ENCODE measurements at places on chromosomes 6 and 20.

DNA sequence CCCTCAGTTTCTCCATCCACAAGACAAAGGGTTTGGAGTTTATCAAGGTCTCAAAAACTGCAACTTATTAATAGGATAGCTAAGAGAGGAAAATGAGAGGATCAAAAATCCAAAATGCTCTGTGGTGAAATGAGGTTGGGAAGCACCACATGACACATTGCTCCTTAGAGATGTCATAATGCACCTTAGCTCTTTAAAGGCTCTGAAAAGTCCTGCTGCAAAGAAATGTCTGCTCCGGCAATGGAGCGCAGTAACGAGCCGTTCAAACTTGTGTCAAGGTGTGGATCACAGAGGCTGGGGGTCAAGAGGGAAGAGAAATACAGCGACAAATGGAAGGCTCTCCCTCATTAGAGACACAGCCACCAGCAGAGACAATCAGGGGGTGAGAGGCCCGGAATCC lies 53.1 kb downstream of the BMP7 start:
- no peak for DNase-seq

DNA sequence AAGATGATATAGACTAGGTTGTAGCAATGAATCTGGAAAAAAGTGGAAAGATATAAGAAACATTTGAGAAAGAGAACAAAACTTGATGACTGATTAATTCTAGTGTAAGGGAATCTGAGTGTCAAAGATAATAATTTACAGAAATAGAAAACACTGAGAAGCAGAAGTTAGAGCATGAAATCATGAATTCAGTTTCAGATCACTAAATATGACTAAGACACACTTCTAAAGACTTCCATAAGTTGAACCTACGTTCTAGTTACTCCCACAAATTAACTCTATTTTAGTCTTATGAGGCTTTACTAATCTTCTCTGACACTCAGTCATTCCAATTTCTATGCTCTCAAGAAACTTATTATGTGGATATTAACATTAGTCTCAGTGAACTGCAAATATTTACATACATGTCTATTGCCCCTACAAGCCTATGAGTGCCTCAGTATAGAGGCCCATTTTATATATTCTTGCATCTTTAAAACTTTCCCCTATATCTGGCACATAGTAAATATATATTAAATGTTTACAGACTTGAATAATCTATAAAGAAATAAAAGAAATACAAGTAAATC lies 30.4 kb downstream of the IBTK start:
- DNase-seq: no peak

GRCh38 chr6:139600343-139600742 lies 225.9 kb upstream of the CITED2 start:
- no peak for DNase-seq

DNA sequence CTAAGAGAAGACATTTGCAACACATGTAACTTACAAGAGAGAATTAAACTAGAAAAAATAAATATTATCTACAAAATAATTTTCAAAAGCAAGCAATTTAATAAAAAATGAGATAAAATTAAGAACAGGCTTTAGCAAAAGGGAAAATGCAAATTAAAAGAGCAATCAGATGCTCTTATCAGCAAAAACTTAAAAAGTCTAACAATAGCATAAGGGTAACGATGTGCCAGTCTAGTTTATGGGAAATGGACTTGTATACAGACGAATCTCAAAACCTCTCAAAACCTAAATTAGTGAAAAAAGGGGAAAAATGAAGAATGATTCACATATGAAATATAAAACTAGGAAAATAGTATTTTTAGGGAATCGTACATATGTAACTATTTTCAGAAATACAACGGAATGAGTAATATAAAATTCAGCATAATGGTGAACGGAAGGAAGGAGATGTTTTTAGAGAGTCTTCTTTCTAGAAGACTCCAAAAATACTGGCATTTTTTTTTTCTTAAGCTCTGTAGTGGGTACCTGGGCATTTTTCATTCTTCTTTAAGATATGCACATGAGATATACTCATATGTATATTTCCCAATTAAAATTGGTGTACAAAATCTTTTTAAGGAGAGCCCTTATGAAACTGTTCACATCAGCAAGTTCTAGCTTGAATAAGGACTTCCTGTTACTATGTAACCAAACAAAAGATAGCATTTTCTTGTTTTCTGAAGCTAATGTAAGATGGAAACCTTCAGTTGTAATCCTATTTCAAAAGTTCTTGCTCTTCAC lies 927 bp upstream of the MANEA start:
- no peak for DNase-seq

DNA sequence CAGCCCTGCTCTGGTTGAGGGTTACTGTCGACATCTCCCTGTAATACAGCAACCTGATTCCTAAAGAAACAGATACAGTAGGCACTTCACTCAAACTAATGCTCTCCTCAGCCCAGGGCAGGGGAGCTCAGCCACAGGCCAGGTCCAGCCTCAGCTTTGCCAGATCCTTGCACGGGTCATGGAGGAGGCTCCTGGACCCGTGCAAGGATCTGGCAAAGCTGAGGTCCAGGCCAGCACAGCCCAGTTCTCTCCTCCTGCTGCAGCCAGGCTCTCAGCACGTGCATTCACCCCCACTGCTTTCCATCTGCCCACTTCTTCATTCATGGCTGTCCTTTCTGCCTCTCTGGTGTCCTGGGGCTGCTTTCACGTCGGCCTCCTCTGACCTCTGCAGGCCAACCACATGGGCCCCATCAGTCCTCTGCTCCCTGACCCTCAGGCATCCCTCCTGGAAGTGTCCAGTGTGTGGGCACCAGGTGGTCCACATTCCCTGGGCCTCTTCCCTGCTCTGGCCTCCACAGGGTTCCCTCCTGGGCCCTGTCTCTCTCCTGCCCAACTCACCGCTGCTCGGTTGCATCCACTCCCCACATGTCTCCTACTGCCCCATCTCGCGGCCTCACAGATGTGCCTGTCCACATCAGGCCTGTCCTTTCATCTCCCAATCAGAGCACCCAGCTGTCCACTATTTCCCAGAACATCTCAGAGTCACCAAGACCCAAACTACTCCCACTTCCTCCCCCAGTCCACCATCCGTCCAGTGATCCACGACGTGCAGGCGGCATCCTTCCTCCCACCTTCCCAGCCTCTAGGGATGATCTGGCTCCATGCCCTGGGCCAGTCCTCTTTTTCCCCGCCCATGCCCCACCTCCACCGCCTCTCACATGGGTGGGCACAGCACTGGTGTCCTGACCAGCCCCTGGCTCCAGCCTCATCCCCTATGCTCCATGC lies 11.8 kb upstream of the CD93 start:
- DNase-seq: no peak

DNA sequence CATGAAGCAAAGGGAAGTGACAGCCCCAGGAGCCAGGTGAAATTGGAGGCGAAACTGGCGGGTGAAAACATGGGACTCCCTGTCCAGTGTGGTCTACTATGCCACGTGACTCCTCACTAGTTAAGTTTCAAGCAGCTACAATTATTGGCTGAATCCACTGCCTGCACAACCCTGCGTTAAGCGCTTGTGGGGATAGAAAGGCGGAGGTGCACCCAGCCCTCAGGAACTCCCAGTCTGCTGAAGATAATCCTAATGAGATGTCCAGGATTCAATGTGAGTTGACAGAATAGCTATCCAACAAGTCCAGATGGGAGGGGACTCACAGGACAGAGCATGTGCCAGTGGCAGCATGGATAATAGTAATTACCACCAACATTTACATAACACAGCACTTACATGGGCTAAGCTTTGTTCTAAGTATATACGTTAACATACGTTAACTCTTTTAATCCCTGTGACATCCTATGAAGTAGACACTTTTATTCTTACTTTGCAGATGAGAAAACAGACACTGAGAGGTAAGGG lies 1.8 kb downstream of the MOCS1 start:
- no peak for DNase-seq

GRCh38 chr6:38021029-38021428 lies 201.5 kb downstream of the ZFAND3 start:
- no peak for DNase-seq

- DNase-seq: no peak
Observed at GRCh38 chr6:10771371-10771894, 23.8 kb downstream of the TMEM14B start.

DNA sequence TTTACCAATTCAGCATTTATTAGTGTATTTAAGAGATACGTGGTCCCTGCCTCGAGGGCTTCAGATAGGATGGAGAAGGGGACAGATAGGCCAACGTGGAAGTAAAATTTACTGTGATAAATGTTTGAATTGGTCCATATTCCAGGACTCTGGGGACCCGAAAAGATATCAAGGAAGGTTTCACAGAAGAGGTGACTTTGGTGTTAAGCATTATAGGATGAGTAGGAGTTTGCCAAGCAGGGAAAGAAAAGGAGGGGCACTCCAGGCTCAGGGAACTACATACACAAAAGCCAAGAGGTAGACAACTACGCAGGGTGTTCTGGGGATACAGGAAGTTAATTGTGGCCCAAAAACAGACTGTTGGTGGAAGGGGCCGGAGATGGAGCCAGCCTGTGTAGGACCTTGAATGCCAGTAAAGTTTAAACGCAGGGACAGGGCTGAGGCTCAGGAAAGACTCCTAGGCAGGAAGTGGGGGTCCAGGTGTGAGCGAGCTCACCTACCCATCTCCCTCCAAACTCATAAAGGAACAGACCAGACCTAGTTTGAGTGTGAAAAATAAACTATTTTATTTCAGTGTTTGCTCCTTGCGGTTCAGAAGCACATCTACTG lies 37.0 kb downstream of the TGM2 start:
- no peak for DNase-seq

Measured in stimulated activated CD4-positive, alpha-beta T cell treated with anti-CD3 and anti-CD28 coated beads, Interleukin-12 subunit alpha, Interleukin-12 subunit beta, amount 100 ng/mL, for 48 hours (primary cell).